ENCODE measurements at places on chromosomes 1 and 21. TPM values are rescaled to one million over a fixed set of nuclear protein-coding genes. Genes with fewer than 3 reads are reported as not detected.
A peak's percentile ranks its signal among the peaks of the same experiment; 100 is the strongest.

Gene CC2D1B
- 20.1 TPM for total RNA-seq

Gene URB1
- total RNA-seq = 17.0 TPM

Gene ELAPOR1
- 0.22 TPM for total RNA-seq

Gene FAM177B
- not detected for total RNA-seq

Gene ANGEL2
- 97.1 TPM for total RNA-seq

Gene UBL4B
- 0.47 TPM for total RNA-seq

Gene GABRD
- not detected for total RNA-seq

DNA sequence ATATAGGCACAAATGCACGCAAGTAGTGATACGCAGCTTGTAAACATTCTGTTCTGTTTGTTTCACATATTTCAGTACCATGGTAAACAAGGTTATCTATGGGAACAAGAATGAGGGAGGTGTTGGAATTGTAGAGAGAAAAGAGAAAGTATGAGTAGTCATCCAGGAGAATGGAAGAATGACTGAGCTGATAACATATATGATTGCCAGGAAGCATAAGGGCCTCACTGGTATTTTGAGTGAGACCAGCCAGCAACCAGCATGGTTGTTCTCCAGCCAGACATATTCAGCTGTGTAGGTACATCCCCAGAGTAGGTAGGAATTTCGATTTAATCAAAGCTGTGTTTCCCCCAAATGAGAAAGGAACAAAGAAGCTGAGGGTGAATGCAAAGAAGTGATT lies 58.9 kb upstream of the ARTN start:
- H3K36me3 ChIP-seq = no peaks in the 10 kb centered on the region
- no peaks in the 10 kb centered on the region for H3K27me3 ChIP-seq
- no peak overlapping the region for H3K27ac ChIP-seq

GRCh38 chr1:217273866-217274265 lies 357.0 kb downstream of the GPATCH2 start:
- no peak overlapping the region for H3K4me3 ChIP-seq
- peaks cover 7% of the 10 kb centered on the region for H3K4me1 ChIP-seq
- H3K27me3 ChIP-seq = no peaks in the 10 kb centered on the region
- H3K36me3 ChIP-seq = no peaks in the 10 kb centered on the region
- no peak overlapping the region for H3K27ac ChIP-seq

DNA sequence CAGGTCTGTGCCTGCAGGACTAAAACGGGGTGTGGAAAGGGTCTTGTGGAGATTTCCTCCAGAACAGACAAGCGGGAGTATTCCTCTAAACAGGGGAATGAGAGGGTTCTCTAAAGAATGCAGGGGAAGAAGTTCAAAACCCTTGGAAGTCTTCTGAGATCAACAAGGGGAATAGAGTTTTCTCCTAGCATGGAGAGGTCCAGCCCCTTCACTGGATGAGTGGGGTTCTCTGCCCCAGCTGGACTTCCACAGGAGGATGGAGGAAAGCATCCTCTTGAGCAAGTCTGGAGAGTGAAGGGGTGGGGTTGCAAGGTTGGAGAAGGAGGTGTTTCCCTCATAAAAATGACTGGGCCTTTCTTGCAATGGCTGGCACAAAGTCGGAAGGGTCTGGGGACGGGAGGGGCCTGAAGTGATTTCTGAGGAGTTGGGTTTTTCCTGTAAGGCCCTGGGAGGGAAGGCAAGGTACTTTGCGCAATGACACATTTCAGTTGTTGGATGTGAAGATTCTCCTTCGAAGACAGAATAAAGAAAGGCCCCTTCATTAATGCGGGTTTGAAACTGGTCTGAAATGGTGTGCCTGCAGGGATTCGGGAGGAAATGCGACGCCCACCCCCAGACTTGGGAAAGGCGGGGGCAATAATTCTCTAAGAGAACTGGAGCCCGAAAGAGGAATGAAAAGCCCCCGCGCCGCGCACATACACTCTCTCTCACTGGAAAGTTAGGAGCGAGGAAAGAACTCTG lies 884 bp downstream of the SPATA6 start:
- peaks cover 11% of the 10 kb centered on the region for H3K4me1 ChIP-seq
- no peak for DNase-seq
- no peak overlapping the region for H3K4me3 ChIP-seq
- no peaks in the 10 kb centered on the region for H3K27me3 ChIP-seq
- H3K27ac ChIP-seq = no peak overlapping the region

DNA sequence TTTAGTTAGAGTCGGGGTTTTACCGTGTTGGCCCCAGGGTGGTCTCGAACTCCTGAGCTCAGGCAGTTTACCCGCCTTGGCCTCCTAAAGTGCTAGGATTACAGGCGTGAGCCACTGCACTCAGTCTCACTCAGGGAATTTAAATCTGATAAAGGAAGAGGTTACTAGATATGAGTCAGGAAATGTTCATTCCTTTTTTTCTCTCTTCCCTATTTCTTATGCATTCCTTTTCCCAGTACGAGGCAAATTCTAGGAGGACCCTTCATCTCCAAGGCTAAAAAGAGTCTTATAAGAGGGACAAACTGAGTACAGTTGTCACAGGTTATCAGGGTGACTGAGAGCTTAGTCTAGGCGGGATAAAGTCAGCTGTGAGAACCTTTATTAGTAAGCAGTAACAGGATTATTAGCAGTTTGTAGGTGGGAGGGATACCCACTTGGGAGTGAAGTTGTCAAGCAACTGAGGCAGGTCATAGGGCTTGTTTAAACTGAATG lies 9.1 kb downstream of the MACF1 start:
- H3K4me3 ChIP-seq = no peak overlapping the region
- H3K36me3 ChIP-seq = no peaks in the 10 kb centered on the region
- DNase-seq = no peak
- H3K4me1 ChIP-seq = peaks cover 22% of the 10 kb centered on the region

DNA sequence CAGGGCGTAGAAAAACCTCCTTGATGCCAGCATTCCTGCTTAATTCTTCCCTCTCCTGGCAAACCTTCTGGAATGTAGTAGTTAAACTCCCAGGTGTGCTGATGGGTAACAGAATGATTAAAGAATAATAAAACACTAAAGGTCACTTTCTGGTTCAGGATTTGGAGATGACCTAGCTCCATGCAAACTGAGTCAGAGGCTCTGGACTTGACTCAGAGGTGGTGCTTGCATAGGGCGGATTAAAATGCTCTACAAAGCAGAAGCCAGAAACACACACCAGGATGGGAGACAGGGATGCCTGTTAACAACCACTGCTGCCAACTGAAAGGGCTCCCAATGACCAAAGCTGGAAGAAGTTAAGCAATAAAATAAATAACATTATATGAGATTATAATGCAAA lies 41.5 kb downstream of the KRTAP19-8 start:
- no peak for DNase-seq
- no peak overlapping the region for H3K27ac ChIP-seq
- no peak overlapping the region for H3K4me3 ChIP-seq
- no peaks in the 10 kb centered on the region for H3K27me3 ChIP-seq
- no peaks in the 10 kb centered on the region for H3K36me3 ChIP-seq

DNA sequence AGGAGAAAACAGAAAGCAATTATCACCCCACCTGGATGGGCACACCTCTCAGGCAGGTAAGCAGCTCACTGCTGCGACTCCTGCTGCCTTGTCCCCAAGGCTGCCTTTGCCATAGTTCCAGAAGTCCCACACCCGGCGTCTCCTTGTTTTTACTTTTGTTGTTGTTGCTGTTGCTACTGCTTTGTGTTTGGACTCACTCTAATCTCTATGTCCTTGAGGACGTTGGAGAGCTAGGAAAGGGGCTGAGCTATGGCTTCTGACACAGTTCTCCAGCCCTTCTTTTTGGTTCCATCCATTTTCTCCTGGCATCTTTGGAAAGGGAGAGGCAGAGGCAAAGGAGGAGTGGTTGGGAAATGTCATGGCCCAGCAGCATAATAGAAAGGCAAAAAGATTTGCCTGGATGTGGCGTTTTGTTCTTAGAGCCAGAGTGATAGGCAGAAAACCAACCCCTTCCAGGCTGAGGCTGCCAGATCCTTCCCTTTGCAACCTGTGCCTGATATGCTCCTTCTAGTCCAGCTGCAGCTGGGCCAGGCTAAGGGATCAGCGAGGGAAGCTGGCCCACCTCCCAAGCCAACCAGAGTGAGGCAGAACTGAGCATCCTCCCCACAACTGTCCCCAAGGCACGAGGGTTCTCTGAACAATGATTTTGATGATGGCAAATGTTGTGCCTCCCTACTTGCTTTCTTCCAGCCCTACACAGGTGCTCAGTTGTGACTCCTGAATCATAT lies 270.7 kb downstream of the ASTN1 start:
- H3K27me3 ChIP-seq = no peaks in the 10 kb centered on the region
- H3K36me3 ChIP-seq = no peaks in the 10 kb centered on the region
- H3K4me1 ChIP-seq = no peaks in the 10 kb centered on the region
- H3K27ac ChIP-seq = no peak overlapping the region
- H3K4me3 ChIP-seq = no peak overlapping the region
- no peak for DNase-seq

GRCh38 chr1:157652859-157653493 lies 47.6 kb downstream of the FCRL3 start:
- H3K27ac ChIP-seq = peak overlapping the region; percentile 97
- H3K36me3 ChIP-seq = no peaks in the 10 kb centered on the region
- H3K4me1 ChIP-seq = peaks cover 49% of the 10 kb centered on the region

DNA sequence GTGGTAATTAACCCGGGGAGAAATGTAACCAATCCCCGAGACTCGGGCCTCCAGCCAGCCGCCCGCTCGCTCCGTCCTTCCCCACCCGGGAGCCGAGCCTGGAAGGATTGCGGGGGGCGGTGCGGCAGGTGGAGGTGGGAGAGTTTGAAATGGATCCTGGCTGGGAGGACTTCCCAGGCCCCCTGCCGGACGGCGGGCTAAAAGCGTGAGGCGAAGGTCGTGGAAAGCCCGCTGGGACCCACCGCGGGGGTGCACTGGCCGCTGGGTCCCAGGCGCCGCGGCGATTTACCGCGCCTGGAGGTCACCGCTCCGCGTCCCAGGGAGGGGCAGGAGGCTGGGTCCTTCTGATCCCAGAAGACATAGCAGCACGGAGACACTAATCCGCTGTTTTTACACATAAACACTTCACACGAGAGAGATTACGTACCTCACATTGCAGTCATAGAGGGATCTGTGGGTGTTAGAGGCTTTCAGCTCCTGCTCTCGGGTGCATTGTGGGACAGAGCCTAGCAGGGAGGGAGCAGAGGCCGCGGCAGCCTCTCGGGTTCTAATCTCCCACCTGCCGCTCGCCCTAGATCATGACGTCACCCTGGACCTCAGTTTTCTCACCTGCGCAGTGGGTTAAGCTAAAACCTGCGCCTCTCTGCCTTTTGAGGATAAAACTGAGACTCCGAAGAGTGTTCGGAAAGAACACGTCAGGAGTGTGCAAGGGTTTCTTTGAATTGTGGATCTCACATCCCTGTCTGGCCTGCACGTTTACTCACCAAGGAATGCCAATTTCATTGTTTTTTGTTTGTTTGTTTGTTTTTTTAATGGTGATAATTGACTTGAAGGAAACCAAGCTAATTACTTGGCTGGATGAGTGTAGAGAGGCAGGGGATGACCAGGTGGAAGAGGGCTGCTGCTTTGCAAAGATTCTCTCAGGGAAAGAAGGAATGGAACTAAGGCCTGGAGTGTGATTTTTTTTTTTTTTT lies 17.1 kb upstream of the TMEM9 start:
- no peaks in the 10 kb centered on the region for H3K36me3 ChIP-seq
- H3K4me3 ChIP-seq = peak overlapping the region; percentile 64
- no peak overlapping the region for H3K27ac ChIP-seq
- DNase-seq = no peak
- H3K27me3 ChIP-seq = no peaks in the 10 kb centered on the region
- peaks cover 14% of the 10 kb centered on the region for H3K4me1 ChIP-seq

Measured in Karpas-422 (cell line).